Cortex of kidney (tissue), 1 donor: ENCODE measurements at places on chromosomes 12 and 14.

GRCh38 chr14:104973135-104973384 lies 5.1 kb downstream of the AHNAK2 start:
- DNase-seq = no peak

DNA sequence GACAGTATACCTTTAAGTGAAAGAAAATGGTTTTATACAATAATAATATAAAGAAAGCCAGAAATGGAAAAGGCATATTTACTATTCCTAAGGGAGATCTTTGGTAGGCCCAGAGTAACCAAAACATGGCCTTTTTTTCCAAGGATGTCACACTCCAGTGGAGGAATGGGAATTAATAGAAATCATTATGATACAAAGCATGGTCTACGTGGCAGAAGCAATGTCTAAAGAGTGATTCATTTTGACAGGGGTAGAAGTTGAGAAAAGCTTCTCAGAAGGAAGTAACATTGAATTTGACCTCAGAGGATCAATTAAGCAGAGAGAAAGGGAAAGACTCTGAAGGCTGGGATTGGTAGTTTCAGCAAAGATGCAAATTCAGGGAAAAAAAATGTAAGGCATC lies 208.6 kb downstream of the BTG1 start:
- DNase-seq = no peak

DNA sequence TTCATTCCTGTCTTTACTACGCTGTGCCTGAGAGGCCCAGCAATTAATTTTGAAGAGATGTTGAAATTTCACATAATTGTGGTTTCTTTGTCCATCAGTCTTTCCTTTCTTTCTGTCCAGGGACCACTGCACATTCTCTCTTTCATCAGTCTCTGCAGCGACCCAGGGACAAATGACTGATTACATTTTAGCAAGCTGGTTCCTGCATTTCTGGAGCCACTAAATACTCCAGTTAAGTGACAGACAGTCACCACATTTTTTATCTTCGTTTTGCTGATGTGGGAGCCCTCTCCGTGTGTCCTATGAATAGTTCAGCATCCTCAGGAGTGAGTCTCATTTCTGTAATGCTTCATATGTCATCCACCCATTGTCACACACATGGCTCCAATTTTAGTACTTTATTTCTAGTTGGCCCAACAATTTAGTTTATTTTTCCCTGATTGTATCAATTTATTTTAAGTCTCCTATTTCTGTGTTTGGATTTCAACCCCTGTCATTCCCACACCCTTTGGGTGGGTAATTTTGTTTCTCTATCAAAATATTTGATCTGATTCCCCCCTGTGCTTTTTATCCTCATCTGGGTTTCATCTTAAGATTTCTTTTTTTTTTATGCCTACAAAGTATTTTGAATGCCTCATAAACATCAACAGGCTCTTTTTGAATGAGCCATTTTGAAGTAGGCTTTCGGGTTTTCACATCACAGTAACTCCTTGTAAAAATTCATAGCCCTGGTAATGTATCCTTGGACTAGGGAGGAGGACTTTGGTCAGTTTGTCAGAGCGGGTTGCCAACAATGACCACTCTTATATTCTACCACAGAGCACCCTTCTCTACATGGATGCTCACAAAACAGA lies 1196.5 kb downstream of the GALC start:
- DNase-seq = no peak

GRCh38 chr12:53094394-53094787 lies 3.1 kb upstream of the IGFBP6 start:
- no peak for DNase-seq

DNA sequence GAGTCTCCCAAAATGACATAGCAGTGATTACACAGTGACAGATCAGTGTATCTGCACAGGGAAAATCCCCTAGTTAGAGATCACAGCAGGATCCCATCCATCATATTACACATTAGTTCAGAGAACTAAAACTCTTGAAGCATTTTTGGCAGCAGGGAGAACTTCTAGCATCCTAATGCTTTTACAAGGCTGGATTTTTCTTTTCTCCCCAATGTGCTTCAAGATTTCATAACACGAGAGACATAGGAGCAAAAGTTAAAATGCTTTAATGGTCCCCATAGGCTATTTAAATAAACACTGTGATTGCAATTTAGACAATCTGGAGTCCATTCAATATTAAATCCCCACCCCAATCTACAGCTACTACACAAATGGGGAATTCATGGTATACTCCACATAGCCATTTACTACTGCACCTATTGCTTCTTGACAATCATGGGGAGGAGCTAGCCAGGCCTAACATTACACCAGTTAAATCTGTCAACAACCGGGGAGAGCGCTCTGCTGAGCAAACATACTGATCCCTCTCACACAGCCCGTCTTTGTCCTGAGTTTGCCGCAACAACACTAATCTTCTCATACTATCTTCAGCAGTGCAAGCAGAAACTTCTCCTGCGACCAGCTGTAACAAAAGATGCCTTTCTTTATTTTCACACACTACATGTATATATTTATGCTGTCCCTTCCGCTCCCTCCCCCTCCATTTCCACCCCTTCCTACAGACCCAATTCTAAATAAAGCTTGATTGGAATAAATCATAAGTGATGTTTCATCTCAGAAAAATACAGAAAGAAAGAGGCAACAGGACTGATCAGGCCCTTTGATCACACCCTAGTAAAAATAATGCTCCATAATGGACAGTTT lies 120.3 kb upstream of the SOX5 start:
- DNase-seq = no peak

DNA sequence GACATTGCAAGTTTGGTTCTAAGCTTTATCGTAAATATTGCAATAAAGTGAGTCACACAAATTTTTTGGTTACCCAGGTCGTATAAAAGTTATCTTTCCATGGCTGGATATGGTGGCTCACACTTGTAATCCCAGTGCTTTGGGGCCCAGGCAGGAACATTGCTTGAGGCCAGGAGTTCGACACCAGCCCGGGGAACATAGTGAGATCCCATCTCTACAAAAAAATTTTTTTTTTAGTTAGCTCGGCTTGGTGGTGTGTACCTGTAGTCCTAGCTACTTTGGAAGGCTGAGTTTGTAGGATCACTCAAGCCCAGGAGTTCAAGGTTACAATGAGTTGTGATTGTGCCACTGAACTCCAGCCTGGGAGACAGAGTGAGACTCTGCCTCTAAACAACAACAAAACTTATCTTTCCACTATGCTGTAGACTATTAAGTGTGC lies 24.4 kb downstream of the PRORP start:
- DNase-seq = no peak

- no peak for DNase-seq
Measured at GRCh38 chr12:108210001-108210400, 80.9 kb downstream of the WSCD2 start.

- no peak for DNase-seq
Measured at GRCh38 chr12:131863711-131864396, 30.6 kb upstream of the ULK1 start.

DNA sequence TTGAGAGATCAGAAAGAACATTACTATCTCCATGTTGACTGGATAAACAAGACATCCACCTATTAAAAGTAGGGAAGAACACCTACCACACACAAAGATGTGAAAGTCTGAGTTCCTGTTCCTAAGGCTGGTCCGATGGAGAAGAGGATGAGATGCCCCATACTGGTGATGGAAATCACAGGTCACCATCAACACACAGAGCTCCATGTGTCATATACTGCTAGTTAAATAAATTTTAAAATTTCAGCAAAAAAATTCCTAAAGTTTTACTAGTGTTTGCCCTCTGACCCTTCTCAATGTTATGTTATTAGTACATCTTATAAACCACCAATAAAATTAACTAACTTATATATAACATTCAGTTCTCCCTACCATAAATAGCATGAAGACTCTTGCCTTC lies 59.1 kb downstream of the KCNA5 start:
- DNase-seq = no peak

DNA sequence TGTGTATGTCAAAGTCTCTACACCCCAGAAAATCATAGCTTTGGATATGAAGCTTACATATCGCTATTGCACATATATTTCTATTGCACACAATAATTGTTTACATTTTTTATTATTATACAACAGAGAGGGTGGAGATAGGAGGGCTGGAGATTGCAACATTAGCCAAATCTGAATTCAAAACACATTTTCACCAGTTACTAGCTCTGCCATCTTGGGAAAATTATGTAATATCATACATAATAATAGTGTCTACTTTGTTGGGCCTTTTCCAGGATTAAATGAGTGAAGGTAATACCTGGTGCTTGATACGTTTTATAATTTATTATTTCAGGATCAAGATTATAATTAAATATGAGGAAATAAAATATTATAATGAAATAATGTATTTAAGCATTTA lies 507.4 kb upstream of the TBX3 start:
- DNase-seq = no peak

DNA sequence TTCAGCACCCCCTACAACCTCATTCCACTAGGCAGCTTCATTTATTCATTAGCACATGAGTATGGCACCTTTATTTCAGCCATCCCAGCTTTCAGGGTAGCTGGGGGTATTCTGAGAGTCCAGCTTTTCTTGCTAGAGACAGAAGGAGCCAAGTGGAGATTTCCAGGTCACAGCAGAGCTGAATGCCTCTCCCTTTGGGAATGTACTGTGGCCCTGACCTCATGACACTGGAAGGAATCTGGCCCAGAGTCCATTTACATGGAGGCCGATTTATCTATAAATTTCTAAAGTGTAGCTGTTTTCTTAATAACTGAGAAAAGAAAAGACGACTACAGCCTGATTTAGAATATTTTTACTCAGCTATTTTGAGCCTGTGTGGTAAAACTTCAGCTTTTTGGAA lies 47.2 kb upstream of the JDP2 start:
- DNase-seq = no peak

DNA sequence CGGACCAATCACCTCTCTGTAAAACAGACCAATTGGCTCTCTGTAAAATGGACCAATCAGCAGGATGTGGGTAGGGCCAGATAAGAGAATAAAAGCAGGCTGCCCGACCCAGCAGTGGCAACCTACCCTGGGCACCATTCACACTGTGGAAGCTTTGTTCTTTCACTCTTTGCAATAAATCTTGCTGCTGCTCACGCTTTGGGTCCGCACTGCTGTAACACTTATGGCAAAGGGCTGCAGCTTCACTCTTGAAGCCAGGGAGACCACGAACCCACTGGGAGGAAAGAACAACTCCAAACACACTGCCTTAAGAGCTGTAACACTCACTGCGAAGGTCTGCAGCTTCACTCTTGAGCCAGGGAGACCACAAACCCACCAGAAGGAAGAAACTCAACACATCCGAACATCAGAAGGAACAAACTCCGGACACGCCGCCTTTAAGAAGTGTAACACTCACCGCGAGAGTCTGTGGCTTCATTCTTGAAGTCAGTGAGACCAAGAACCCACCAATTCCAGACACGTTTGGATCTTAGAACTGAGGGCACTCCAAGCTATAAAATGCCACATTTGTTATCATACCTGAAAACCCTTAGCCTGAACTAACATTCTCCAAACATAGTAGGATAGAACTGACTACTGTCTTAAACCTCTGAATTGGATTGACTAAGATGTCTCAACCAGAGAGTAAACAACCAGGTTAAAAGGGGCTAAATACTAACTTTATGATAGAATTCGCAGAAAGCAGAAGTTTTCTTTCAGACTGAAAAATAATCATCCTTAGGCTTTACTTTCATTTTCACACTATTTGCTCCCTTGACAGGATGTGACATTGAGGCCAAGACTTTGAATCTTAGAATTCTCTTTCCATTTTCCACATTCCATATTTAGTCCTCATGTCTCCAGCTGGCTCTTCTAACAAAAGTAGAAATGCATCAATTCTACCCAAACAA lies 33.6 kb downstream of the CDKL1 start:
- no peak for DNase-seq

DNA sequence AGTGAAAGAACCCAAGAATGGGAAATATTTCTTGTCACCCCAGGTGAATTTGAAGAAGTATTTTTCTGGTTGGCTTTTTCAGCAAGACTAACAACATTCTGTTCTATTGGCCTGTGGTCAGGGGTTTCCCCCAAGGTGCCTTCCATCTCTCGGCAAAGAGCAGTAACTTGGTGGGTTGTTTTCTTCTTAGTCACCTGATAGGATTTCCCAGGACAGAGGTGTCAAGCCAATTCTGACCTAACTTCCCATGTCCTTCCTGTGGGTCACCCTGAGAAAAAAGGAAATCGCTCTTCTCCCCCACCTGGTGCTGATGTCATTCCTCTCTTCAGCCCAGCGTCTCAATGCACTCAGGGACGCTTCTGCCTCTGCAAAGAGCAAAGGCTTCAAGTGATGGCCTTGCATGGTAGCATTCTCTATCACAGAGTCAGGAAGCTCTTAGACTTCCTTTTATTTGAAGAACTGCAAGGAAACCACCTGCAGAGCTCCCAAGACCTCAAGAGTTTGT lies 16.1 kb upstream of the IFNG start:
- DNase-seq = no peak

DNA sequence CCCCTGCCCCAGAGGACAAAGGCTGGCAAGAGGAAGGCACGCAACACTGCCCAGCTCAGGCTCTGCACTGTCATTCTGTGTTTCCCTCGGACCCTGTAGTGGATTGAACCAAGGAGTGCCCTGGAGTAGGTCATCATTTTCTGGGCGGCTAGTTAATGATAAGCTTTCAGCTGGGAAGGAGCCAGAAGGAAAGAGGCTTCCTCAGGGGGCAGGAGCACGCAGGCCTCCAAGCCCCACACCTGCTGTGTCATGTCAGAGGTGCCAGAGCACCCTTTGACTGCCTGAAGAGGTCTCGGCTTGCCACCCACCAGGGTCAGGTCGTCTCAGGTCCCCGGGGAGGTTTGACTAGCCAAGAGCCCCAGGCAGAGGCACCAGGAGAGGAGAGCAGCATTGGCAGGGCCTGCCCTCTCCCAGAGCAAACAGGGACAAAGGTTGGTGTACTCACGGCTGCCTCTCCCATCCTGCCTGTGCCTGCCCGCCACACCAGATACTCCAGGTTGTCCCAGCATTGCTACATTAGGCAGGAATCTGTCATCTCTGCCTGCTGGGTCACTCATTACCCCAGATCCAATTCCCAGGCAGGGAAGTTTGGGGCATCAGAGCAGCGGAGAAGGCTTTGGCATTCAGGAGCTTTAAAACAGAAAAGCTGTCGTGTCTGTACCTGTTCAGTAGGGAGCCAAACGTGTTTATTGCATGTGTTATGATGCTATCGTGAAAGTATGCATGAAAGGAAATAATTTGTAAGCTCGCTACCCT lies 33.5 kb upstream of the ATP2A2 start:
- DNase-seq = no peak

- DNase-seq = no peak
Measured at GRCh38 chr14:89276424-89276975, 140.5 kb downstream of the FOXN3 start.

- no peak for DNase-seq
Measured at GRCh38 chr12:118166946-118167345, 31.0 kb downstream of the PEBP1 start.

DNA sequence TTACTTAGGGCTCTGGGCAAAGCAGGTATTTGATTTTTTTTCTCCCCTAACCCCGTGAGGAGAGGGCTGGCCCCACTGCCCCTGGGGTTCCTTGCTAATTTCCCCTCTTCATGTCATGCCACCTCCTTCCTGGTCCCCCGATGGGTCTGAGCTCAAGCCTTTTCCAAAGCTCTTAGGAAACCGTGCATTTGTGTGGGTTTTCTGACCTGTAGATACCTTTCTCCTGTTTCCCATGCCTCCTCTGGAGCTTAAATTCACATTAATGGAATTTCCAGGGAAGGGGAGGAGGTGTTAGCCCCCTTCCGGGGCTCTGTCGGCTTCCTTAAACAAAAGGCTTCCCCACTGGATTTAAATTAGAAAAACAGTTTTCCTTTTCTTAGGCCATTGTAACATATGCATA lies 12.6 kb downstream of the SFSWAP start:
- no peak for DNase-seq
